ENCODE measurements at places on chromosomes 7 and 10.

DNA sequence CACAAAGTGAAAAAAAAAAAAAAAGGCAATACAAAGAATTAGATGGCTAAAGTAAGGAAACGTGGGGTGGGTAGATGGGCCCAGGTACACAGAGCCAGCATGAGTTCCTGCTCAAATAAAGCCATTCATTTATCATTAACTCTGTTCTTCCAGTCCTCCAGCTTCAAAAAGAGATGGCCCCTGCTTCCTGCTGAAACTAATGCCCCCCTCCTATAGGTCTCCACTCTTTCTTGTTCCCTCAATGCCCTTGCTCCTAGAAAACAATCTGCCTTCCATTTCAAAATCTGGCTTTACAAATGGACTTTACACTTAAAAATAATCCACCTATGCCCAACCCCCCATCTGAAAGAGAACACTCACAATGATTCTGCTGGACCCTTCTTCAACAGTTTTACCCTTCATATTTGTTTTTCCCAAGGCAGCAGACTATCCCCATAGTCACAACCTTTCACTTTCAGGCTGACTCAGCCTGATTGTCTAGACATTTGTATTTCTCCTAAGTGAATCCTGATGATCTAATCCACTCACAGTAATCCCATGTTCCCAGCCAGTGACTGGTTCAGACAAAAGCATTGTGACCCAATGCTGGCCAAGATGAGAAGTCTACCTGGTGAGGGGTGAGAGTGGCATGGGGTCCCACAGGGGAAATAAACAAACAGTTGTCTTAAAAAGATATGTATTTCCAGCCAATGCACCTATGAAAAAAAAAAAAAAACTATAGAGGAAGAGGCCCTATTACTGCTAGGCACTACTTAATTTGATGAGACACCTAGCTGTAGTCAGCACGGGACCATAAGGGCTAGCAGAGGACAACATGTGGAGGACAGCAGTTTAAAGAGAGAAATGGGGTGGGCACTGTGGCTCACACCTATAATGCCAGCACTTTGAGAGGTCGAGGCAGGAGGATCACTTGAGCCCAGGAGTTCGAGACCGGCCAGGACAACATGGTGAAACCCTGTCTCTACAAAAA, 74.6 kb upstream of the GRID1 start:
- no peak for DNase-seq

DNA sequence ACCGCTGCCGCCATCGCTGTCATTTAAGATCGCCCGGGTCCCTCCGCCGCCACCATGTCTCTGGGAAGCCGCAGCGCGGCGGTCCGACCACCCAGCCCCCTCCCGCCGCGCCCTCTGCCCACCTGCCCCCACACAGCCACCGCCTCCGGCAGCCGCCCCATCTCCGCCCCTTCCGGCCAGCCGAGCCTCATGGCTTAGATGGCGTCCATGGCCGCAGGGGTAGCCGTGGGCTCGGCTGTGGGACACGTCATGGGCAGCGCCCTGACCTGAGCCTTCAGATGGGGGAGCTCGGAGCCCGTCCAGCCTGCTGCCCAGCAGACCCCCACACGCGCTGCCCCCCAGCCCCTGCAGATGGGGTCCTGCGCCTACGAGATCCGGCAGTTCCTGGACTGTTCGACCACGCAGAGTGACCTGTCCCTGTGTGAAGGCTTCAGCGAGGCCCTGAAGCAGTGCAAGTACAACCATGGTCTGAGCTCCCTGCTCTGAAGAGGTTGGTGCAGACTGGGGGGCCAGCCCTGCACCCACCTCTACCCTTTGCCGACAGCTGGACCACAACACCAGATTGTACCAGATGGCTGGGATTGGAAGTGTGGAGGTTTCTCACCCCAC, 38.0 kb upstream of the TARP start:
- DNase-seq, result no peak

DNA sequence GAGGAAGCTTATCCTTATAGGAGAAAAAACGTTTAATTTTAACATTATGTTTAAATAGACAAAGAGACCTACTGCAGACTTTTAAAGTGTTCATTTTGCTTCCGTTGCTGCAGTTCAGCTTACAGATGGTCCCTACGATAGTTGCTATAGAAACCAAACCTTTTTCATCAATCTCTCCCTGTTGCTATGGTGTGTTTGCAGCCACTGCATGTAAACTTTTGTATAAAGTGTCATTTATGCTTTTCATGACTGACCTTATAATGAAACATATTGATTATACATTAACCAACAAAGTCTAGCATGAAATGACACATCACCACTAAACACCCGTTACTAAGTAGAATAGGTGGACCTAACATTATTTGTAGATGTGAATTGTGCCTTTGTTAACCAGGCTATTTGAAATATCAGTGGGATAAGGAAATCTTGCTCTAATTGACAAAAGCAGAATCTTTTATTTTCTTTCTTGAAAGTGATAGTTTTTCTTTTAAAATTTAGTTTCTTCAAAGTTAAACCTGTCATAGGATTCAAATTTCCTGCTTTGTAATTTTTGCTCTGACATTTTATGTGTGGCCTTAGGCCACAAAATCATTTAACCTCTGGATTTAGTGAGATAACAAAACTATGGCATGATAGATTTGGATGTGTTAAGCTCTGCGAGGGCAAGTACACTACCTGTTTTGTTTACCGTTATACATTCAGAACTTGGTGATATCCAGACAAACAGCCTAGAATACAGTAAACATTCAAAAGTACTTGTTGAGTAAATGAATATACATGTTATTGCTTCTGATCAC, 64.0 kb downstream of the CACNB2 start:
- no peak for DNase-seq

GRCh38 chr10:14707481-14707880, 67.2 kb downstream of the FAM107B start:
- no peak for DNase-seq

DNA sequence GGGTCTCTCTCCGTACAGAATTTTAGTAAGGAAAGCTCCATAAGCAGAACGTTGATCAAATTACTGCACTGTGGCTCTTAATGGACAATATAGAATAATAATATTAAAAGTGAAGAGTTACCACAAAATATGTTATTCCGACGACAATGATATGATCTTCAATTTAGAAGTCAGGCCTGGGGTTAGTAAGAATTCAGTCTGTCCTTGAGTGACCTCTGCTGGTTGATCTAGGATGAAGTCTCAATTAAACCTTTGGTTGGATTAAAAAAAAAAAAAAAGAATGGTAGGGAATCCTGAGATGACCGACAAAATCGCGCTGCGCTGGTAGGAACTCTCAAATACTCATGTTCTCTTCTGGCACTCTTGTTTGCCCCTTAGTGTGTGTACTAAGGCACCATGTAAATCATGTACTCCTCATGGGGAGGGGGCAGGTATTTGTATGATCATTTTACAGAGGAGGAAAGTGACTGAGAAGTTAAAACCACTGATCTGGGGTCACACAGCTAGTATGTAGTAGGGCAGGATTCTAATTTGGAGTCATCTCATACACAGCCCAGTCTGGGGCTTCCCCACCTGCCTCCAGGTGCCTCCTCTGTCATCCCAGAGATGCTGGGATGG, 161.3 kb upstream of the NPVF start:
- DNase-seq, result no peak

- DNase-seq, result no peak
Observed at GRCh38 chr7:91295576-91295975, 31.3 kb downstream of the FZD1 start.

DNA sequence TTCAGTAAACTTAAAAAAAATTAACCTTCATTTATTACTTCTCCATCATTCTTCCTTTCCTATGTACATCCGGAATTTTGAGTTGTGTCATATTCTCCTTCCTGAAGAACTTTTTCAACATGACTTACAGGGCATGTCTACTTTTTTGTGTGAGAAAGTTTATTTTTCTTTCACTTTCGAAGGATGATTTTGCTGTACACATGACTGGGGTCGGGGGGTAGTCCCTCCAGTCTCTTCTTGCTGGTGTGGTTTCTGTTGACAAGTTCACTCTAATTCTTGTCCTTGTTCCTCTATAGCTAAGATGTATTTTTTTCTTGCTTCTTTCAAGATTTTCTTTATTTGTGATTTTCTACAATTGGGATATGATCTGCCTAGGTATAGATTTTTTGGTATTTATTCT, 55.8 kb downstream of the INPP5A start:
- DNase-seq, result no peak

DNA sequence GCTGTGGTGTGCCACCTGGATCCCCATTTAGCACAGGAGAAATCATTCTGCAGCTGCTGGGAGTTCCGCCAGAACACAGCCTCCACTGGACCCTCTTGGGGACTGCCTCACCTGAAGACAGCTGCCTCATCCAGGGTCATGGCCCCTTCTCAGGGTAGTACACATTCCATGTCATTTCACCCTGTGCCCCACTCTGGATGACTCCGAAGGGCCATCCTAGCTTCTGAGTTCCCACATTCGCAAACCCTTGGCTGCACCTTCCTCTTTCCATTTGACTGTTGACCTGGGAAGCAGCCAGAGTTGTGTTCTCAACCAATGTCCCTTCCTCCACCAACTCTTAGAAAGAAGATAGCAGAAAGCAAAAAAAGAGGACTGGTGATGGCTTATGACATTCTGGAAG, 125.6 kb upstream of the TBX20 start:
- no peak for DNase-seq

GRCh38 chr10:109359316-109359715, 564.0 kb downstream of the XPNPEP1 start:
- no peak for DNase-seq

GRCh38 chr10:74231375-74231774, 80.4 kb downstream of the ADK start:
- no peak for DNase-seq

DNA sequence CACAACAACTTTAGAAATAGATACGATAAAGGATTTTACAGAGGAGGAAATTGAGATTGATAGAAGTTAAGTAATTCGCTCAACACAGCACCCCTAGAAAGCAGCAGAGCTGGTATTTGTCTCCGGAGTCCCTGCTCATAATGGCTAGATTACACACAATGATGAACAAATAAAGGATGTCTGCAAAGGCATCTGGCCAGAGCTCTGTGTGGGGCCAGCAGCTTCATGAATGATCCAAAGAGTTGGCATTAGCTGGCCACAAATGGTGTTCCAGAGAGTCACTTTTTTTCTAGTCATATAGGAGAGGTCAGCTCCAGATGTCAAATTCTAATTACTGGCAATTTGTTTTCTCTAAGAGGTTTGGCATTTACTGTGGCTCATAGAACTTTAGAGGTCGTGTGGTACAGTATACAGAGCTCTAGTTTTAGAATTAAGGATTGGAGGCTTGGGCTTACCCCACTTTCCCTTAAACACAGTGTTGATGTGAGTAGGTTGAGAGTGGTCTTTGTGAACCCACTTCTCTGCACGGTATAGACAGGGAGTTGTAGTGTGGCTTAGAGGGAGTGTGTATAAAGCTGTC, 186.2 kb downstream of the BICC1 start:
- DNase-seq, result no peak

- no peak for DNase-seq
Observed at GRCh38 chr7:52639126-52639525, 396.3 kb upstream of the POM121L12 start.

GRCh38 chr10:129099486-129099885, 367.6 kb upstream of the MGMT start:
- DNase-seq, result no peak

DNA sequence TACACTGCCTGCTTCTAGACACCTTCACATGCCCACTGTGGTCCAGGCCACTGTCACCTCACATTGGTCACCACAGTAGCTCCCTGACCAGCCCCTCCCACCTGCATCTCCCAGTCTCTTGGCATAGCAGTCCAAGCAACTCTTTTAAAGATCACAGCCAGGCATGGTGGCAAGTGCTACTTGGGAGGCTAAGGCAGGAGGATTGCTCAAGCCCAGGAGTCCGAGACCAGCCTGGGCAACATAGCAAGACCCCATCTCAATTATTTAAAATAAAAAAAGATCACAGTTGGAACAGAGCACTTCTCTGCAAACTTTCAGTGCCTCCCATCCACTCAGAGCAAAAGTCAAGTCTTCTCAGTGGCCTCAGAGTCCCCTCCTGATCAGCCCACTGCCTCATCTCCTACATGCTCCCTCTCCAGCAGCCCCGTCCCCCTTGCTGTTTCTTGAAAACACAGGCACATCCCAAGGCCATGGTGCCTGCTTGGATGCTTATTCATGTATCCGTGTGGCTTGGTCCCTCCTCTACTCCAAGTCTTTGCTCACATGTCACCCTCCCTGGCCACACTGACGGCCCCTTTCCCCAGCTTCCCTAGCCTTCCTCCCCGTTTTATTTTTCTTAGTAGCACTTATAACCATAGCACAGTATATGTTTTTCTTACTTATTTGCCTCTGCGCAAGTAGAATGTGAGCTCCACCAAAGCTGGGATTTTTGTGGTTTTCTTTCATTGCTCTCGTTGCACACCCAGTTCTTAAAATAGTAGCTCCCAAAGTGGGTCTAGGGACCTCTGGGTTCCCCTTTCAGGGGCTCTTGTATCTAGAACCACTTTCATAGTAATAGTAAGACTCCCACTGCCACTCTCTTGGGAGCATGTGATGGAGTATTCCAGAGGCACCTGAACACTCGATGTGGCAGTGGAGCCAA, 19.5 kb downstream of the TSPAN15 start:
- no peak for DNase-seq

DNA sequence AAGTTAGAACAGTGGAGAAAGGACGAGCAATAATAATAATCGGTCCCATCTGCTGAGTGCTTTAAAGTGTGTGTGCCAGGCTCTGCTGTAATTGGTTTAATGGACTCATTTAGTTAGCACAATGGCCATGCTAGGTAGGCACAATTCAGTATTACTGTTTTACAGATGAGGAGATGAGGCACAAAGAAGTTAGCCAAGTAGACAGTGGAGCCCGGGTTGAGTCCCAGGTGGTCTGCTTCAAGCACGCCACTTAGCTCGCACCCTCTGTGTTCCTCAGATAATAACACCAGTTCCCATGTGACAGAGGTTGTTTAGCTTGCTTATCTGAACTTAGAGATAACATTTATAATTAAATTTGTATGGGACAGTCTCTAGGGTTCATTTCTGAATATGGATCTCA, 101.6 kb upstream of the GJD4 start:
- DNase-seq, result no peak

GRCh38 chr10:69461243-69462025, 10.2 kb downstream of the TSPAN15 start:
- no peak for DNase-seq

GRCh38 chr10:117005026-117005526, at the start of gene SHTN1:
Gene SHTN1 (minus strand): TSS chr10:117005187. CDS start chr10:117005079, 108 bp downstream.
- peak; percentile 61 for DNase-seq

DNA sequence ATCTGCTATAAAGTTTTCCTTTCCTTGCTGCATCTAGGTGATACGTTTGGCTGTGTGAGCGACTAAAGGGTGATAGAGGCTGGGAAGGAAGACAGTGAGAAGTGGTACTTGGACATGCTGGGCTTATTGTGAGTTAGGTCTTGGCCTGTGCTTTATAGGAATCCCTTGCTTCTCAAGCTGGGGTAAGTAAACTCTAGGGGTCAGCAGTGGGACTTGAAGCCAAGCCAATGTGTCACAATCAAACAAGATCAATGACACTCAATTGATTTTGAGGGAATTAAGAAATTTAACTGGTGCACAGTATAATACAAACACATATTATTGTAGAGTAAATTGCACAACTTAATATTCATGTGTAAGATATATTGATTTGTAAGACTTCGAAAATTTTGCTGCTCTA, 155.8 kb upstream of the AOAH start:
- DNase-seq, result no peak
